ENCODE measurements at places on chromosomes 12 and 14.

- DNase-seq = no peak
These were observed 53.4 kb downstream of the LTBP2 start for GRCh38 chr14:74558655-74559054.

DNA sequence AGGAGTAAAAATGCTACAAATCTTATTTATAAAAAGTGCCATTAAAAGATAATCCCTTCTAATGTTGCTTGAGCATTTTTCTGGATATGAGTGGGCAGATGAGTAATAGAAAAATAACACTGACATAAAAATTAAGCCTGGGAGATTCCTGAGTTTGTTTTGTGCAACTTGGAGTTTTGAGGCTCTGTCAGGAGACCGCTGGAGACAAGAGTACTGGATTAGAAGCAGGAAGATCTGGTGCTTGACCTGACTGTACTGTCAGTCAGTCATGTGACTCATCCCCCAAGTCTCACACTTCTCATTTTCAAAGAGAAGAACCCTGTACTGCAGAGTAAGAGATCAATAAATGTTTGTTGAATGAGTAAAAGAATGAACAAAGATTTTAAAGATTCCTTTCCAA lies 29.4 kb downstream of the ANO4 start:
- DNase-seq = no peak

DNA sequence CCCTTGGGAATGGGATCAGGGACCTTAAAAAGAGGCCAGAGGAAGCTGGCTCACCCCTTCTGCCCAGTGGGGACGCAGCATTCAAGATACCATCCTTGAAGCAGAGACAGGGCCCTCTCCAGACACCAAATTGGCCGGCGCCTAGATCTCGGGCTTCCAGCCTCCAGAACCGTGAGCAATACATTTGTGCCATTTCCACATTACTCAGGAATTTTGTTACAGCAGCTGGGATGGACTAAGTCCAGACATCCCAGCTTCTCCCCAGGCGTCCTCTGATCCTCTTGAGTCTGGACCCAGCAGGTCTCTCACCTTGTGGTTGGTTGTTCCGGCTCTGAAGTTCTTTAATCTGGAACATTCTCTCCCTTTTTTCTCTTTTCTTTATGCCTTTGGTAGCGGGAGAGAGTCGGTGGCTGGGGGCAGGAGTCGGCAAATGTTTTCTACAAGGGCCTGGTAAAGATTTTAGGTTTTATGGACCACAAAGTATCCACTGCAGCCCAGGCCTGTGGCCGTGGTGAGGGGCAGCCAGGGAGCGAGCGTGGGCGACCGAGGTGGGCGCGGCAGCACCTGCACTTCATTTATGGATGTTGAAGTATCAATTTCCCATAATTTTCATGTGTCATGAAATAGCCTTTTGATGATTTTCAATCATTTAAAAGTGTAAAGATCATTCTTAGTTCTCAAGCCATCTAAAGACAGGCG lies 4.8 kb downstream of the CEP170B start:
- DNase-seq = no peak

DNA sequence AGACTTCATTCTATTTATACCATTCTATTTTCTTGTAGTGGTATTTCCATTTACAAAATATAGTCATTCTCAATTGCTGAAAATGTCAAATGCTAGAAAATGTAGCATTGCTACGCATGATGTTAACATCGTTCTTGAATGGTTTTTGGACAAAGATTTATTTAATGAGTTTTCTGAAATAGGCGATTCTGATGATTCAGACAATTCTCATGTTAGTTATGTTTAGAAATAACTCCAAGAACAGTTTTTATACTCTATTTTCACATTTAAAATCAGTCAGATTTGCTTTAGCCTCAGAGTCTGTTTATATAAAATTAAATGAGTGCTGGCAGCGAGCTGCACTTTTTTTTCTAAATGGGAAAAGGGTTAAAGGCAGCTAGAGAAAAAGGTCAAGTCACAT lies 414.8 kb upstream of the MGAT4C start:
- no peak for DNase-seq

GRCh38 chr12:12474471-12474928 lies 88.2 kb downstream of the DUSP16 start:
- no peak for DNase-seq

GRCh38 chr12:49253033-49253623 lies 11.8 kb upstream of the TUBA1C start:
- DNase-seq = no peak

GRCh38 chr12:33825986-33826602 lies 196.2 kb upstream of the ALG10 start:
- DNase-seq = no peak

DNA sequence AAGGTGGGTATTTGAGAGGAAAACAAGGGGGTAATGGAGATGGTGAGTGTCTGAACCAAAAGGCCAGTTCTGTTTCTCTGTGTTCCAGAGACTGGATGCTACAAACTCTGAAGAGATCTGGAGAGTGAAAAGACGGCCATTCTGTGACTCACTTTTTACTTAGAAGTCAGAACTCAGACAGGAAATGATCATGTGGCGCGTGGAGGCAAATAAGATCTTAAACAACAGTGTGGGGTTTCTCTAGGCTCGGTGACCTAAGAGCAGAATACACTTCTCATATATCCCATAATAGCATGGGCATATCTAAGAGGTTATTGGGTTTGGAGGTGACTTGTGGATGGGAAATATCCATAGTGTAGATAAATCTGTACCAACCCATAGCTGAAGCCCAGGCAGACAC lies 463.5 kb downstream of the TMEM132D start:
- DNase-seq = no peak

- DNase-seq = no peak
These were observed 147.1 kb upstream of the NRXN3 start for GRCh38 chr14:78023112-78023511.

DNA sequence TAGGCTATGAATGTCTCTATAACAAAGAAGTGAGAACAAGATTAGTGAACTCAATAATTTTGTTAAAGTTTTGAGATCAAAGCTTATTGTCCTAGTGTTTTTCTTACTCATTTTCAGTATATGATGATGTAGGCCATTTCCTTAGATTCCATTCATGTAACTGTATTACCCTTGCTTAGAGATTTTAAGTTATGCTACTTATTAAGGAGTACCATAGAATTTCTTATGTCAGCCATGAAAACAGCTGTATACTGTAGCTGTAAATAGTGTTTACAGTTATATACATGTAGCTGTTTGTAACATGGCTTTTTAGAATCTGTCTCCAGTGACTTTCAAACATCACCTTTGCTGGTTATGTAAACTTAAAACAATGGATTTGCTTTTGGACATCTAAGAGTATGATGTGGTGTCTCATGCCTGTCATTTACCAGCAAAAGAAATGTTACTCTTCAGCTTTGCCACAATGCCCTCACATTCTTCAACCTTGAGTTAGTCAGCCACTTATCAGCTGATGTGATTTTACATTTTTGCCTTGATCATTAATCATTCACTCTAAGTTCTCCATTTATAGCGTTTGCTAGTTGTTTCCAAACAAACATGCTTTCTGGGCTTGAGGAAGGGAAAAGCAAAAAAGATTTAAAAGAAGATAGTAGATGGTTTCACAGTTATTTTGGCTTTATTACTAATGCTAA lies 55.5 kb downstream of the SLC16A7 start:
- no peak for DNase-seq

GRCh38 chr14:50230401-50230700 lies 1.0 kb downstream of the SOS2 start:
- no peak for DNase-seq

- DNase-seq = no peak
These were observed 353.1 kb downstream of the NAV3 start for GRCh38 chr12:78183824-78184223.

GRCh38 chr12:6234214-6234613 lies 34.0 kb downstream of the CD9 start:
- DNase-seq = peak; percentile 23

DNA sequence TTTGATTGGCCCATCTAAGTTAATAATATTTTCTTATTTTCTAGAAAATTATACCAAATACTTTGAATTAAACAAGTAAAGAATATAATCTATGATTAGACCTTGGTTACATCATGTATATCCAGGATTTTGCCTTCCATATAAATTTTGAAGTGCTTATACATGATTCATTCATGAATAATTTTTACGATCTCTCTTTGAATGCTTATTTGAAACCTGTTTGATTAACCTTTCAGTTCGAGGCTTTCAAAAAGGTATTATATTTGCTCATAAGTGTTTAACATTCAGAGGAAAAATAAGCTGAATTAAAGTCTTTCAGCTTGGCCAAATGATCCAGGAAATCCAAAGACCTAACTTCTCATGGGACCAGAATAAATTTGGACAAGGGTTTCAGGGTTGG lies 495.2 kb upstream of the GARIN6 start:
- DNase-seq = no peak

GRCh38 chr14:99524804-99525698 lies 43.8 kb downstream of the CCNK start:
- DNase-seq = no peak

- DNase-seq = no peak
These were observed 1662.2 kb upstream of the FLRT2 start for GRCh38 chr14:83867566-83868225.

DNA sequence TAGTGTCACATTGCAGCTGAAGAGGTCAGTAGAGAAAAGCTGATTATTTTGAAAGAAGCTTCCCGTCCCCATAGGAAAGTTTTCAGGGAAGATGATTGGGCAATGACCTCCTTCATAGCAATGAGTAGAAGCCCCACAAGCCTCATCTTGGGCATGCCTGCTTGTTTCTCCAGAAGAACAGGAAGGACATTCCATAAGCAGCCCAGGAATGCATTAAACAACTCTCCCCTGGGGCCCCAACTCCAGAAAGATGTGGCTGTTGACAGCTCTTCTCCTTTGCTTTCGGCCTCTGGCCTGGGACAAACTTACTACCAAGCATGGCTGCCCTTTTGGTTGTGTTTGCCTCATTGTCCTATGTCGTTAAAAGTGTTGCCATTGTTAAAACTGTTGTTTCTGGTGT lies 5.7 kb upstream of the VDR start:
- DNase-seq = no peak

DNA sequence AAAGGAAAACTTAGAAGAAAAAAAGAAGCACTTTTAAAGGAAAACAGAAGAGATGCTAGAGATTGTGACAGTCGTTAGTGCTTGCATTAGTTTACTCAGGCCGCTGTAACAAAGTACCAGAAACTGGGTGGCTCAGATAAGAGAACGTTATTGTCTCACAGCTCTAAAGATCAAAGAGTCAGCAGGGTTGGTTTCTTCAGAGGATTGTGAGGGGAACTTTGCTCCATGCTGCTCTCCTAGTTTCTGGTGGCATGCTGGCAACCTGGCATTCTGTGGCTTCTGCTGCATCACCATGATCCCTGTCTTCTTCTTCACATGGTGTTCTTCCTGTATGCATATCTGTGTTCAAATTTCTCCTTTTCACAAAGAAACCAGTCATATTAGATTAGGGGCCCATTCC lies 119.4 kb upstream of the PLEKHA5 start:
- DNase-seq = no peak

DNA sequence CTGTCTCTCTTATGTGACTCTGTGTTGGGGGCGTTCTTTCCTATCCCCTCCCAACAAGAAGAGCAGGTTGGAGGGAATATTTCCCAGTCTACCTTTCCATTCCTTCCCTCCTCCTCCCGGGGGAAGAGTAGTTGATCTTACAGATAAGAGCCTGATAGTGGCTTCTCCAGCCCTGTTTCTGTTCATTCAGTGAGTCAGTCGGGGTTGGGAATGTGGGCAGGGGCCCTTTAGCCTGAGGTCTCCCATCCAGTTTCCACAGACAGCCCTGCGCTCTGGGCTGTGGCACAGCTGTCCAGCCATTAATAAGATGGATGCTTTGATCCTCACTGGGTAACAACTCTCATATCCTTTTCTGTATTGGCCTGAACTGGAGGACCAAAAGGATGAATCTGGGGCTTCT lies 18.1 kb upstream of the PPP1R1A start:
- no peak for DNase-seq

GRCh38 chr12:120242971-120243699 lies 22.4 kb downstream of the PXN start:
- DNase-seq = no peak

GRCh38 chr12:54562750-54563356 lies 13.5 kb downstream of the PDE1B start:
- DNase-seq = no peak

DNA sequence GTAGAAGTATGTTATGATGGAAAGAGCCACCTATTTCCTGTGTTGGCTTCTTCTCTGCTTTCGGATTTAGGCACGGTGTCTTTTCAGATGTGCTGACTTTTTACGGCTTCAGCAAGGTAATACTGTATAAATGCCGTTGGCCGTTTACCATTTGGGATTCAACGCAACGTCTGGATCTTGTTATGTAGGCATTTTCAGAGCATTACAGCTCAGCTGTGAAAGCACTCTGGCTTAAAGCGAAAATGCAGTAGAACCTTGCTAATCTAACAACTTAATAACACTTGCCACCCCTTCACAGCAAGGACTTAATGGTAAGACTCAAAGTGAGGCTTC lies 229.9 kb downstream of the EFCAB11 start:
- DNase-seq = no peak

DNA sequence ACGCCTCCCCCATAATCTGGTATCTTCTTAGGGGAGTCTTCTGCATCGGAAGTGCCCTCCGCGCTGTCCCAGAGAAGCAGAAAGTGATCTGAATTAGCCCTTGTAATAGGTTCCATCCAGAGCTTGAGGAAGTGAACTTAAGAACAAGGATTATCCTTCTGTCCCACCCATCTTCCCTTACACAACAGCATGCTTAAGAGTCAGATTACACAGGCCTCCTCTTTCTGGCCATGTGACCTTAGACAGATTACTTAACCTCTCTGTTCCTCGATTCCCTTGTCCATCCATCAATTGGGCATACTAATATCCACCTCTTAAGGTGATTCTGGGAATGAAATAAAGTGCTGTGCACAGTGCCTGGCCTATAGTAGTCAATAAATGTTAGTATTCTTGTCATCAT lies 11.4 kb downstream of the CABP1 start:
- no peak for DNase-seq

- no peak for DNase-seq
These were observed 103.2 kb downstream of the SLC38A4 start for GRCh38 chr12:46722394-46723185.

DNA sequence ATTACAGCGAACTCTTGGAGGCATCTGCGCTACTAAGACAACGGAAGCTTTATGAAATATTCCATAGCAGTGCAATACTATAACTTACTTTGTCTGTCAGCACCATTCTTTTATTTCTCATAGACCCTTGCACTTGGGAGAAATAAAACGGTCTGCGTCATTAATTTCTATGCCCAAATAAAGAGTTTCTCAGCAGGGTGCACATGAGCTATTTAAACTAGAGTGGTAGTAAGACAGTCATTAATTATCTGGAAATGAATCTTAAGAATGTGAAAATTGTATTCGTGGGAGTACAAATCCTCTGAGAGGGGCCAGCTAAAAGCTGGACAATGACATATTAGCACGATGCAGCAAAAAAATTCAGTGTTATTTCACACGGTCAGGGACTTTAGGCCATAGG lies 903.4 kb upstream of the FOXG1 start:
- no peak for DNase-seq

GRCh38 chr12:94372461-94372860 lies 87.2 kb downstream of the CEP83 start:
- no peak for DNase-seq

- no peak for DNase-seq
These were observed 845 bp upstream of the AGAP2 start for GRCh38 chr12:57739387-57739786.
